MM.1S (cell line): ENCODE measurements at places on chromosomes 12 and 14.

GRCh38 chr12:52874573-52875435 lies 26.0 kb upstream of the KRT78 start:
- DNase-seq: no peak

DNA sequence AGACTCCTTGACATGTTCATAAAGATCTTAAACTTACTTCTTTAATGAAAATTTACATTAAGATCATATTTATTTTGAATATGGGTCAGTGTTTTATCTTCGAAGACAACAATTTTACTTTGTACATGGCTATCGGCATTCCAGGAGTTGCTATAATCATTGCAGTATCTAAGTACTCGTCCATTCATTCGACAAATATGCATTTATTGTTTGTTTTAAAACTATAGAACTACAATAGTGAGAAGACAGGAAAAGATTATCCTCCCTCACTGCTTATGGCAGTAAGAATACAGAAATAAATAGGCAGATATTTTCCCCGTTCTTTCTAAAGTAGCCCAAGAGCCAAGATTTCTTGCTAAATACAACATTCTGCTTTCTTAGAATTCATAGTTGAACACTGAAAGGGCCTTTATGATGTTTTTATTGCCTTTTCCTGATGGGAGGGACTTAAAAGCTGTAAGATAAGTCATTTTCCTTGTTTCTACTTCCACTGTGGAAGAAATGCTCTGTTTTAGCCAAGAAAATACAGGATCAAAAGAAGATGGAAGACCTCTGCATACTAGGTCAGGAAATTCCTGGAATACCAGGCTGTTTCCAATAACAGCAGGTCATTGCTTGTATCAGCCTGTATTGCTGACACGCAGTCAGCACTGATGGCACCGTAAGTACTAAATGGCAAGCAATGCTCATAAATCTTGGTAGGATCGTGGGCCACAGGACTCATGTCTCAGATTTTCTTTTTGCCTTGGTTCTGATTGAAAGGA lies 521.0 kb upstream of the ATP2B1 start:
- no peak for DNase-seq

GRCh38 chr12:3195859-3196483 lies 118.8 kb downstream of the TSPAN9 start:
- DNase-seq: no peak

- DNase-seq: no peak
These were observed 130.3 kb upstream of the NUDT4 start for GRCh38 chr12:93247313-93247991.

DNA sequence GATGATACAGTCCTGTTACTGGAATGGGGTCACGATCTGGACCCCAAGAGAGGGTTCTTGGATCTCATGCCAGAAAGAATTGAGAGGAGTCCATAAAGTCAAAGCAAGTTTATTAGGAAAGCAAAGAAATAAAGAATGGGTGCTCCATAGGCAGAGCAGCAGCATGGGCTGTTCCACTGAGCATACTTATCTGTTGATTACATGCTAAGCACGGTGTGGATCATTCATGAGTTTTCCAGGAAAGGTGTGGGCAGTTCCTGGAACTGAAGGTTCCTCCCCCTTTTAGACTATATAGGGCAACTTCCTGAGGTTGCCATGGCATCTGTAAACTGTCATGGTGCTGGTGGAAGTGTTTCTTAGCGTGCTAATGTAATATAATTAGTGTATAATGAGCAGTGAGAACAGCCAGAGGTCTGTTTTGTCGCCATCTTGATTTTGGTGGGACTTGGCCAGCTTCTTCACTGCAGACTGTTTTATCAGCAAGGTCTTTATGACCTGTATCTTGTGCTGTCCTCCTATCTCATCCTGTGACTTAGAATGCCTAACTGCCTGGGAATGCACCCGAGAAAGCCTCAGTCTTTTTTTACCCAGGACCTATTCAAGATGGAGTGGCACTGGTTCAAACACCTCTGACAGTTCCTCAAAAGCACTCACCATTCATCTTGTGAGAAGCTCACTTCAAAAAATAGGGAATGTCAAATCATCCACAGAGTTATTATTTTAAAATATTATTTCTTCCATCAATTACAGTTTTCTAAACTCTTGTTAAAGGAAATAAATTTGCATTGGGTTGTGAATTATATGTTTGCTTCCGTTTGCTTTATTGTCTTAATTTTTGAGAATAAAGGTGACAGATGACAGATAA lies 1358.8 kb upstream of the TMEM132C start:
- DNase-seq: no peak

- DNase-seq: no peak
These were observed 8.3 kb upstream of the HVCN1 start for GRCh38 chr12:110697236-110697635.

DNA sequence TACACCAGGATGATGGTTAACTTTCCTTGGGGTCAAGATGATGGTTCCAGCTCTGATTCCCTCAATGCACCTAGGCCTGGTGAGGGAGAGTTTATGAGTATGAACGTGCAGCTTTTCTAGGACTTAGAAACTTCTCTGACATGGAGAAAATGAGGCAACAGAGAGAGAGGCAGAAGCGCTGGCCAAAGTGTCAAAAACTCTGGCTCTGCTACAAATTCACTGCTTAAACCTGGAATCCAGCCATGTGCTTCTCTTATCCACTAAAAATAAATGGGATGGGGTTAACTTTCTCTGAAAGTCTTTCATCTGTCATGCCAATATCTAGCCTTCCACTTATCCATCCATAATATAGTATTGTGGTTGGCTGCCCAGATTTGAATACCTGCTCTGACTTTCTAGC lies 568.7 kb downstream of the MED13L start:
- DNase-seq: no peak

GRCh38 chr14:51012055-51012454 lies 67.8 kb upstream of the PYGL start:
- no peak for DNase-seq

DNA sequence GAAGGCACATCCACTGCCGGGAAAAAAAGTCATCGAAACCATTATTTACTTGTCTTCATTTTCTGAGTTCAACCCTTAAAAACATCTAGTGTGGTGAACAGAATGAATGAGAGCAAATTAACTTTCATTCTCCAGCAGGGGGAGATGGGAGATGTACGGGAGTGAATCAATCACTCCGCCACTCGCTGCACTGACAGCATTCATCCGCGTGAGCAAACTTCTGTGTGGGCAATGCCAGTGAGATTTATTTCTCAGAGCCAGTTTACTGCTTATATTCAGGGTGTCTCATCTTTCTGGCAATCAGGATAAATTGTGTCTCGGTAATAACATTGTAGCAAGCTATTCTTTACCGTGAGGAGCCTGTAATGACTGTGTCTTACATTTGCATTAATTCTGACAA lies 463.6 kb upstream of the MIS18BP1 start:
- no peak for DNase-seq

DNA sequence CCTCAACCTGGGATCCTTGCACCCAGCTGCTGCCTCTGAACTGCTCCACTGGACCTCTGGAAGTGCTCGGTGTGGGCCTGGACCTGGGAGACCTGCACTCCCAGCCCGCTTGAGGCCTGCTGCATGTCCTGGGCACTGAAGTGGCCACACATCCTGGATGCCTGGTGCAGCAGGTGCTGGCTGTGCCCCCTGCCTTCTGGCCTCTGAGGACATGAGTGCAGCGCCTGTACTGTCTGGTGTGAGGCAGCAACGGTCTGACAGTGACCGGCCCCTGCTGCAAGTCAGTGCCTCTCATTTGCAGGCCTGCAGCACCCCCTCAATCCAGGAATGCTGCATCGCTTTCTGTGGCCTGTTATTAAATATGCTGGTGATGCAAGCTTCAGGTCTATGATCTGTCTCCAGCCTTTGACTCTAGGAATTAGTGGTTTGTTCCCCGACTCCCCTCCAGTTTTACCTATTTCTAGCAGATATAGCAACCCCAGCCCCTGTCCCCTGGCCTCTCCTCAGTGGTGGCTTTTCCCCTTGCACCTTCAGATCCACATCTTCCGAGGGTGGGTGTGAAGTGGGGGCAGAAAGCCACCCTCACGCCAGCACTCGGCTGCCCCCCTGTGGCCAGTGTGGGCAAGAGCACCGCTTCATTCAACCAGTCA lies 3.6 kb downstream of the SMIM41 start:
- peak; percentile 46 for DNase-seq

DNA sequence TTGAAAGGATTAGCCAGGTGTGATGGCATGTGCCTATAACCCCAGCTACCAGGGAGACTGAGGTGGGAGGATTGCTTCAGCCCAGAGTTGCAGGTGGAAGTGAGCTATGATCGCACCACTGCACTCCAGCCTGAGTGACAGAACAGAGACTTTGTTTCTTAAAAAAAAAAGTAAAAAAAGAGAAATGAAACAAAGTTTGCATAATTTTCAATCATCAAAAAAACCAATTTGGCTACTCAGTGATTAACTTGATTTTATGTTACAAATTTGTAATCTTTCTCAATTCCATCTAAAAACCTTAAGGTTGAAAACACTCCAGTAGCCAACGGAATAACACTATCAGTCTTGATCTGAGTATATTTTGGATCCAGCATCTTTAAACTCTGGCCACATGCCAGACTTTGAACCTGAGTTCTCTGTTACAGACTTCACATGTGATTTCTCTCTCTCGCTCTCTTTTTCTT lies 12.6 kb upstream of the DENND5B start:
- DNase-seq: peak; percentile 77

DNA sequence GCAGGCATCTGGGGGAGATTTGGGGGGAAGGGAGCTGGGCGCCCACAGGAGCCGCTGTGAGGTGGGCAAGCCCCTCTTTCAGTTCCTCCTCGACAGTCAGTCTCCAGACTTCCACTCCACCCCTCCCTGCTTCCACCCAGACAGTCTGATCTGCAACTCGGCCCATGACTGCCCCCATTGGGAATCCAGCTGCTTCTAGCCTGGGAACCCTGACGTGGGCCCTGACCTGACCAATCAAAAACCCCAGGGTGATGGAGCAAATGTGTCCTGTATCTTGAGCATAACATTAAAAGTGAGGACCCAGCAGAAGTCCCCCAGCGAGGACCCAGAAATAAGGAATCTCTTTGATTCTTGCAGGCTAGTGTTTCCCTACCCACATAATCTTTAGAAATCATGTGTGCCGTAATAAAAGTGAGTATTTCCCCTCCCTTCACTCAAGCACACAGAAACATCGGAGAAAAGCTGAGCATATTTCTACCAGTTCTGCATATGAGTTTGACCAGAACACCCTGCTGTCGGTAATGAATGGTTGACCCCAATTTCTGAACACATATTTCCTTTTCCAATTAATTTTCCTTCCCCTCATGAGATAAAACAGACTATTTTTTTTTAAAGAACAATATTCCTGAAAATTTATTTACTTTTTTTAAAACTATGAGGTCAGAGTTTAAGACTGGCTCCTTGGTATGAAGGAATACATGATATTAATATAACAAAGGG lies 6.4 kb downstream of the SSH1 start:
- DNase-seq: no peak

- DNase-seq: no peak
These were observed 38.5 kb downstream of the NT5DC3 start for GRCh38 chr12:103802586-103802886.

GRCh38 chr14:51873221-51873893 lies 12.9 kb downstream of the GNG2 start:
- DNase-seq: no peak

DNA sequence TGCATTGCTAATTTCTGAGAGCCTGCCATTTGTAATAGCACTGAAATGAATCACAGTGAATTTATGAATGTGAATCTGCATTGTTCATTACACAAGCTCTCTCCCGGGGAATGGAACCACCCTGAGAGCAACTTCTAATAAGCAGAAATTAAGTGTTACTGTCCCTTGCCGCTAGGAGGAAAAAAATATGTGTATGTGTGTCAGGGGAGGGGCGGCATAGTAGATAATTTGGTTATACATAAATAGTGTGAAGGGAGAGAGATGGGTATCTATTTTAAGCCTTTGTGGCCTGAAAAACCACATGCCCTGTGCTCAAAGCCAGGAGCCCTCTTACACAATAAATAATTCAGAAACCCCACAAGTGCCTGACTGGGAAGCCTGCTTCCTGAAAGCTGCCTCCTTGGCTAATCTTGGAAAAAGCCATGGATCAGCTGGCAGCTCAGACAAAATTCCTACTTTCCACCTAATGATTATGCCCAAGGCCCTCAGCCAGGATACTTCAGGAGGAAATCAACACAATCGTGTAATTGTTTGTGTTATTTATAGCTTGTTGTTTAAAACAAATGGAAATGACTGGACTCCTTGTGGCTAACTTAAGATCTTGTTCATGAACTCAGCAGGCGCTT lies 366.2 kb upstream of the KITLG start:
- peak; percentile 88 for DNase-seq

GRCh38 chr14:99793213-99794150 lies at the start of gene EML1:
Gene EML1, plus strand, starts transcription at chr14:99793413. Its CDS starts 64 bp downstream, at chr14:99793477.
- peak; percentile 79 for DNase-seq

- DNase-seq: no peak
These were observed 83.4 kb upstream of the NTF3 start for GRCh38 chr12:5348491-5348890.

GRCh38 chr14:104084251-104085002 lies 1.1 kb upstream of the ASPG start:
- DNase-seq: no peak

DNA sequence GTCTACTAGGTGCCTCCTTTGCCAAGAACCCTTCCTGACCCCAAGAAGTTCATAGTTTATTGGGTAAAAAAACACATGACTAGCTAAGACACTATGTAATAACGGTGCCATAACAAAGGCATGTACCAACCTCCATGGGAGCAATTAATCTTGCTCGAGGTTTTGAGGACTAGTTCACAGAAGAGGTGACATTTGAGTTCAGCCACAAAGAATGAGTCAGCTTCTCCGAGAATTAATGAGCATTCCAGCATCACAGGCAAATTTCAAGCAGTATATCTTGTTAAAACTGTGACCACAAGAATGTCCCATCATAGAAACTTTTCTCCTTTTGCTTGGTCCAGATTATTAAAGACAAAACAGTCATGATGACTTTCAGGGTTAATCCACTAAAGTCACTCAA lies 113.0 kb upstream of the RAP1B start:
- DNase-seq: no peak

DNA sequence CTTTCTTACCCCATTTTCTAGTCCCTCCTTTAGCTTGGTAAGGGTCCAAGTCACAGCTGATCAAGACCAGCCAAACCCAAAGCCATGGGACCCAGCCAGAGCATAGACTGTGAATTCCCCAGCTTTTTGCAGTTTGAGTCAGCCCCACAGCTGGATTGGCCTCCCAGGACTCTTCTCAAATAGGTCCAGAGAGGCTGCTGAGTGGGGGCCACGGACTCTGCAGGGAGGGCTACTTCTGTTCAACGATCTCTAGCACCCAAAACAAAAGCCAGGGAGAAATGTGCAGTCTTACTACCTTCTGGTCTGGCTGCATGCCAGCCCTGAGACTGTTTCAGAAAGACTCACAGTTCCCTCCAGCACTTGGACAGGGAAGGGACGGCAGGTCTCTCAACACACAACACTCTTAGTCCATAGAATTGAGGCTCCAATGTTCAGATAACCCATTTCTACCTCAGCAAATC lies 1.6 kb downstream of the VDR start:
- peak; percentile 56 for DNase-seq

DNA sequence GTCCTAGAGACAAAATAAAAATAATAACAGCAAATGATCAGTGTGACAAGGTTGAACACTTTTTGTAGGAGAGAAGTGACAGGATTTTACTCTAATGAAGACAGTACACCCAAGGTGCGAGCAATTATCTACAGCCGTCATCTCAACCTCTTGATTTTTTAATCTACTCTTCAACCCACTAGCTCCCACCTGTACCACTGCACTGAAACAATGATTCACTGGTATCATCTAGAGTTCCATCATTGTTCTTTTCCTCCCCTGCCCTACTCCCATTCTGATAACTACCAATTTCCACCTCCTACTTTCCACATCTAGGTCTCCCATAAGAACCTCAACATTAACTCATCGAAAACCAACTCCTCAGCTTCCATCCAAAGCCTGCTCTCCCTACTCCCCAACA lies 99.8 kb downstream of the PPP2R5E start:
- DNase-seq: no peak
